Stimulated activated CD8-positive, alpha-beta memory T cell treated with anti-CD3 and anti-CD28 coated beads, Interleukin-4, amount 100 ng/mL, for 1 hour (primary cell): ENCODE measurements at places on chromosomes 6 and 20.

- no peak for DNase-seq
Observed at GRCh38 chr6:75613056-75613501, 11.4 kb downstream of the SENP6 start.

DNA sequence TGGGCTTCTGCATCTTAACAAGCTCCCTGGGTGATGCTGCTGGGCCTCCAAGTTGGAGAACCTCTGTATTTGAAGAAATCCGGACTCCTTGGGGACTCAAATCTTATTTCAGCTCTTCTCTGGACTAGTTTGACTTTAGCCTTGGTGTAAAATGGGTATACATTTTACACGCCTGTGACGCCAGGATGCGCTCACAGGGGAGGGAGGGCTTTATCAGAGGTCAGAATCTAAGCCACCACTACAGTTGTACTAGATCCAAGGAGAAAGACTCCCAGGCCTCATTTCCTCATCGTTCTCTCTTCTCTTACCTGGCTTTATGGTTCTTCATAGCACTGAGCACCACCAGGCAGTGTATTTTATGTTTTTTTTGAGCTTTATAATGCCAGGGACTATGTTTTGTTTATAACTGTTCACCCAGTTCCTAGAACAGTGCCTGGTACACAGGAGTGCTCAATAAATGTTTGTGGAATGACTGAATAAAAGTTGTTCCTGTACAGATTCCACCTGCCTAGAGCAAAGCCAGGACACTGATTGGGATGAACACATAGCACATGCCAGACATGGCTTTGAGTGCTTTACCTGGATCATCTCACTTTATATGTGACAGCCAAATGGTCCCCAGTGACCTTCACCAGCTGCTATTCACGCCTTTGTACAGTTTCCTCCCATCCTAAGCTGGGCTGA lies 5.1 kb upstream of the RBCK1 start:
- no peak for DNase-seq

DNA sequence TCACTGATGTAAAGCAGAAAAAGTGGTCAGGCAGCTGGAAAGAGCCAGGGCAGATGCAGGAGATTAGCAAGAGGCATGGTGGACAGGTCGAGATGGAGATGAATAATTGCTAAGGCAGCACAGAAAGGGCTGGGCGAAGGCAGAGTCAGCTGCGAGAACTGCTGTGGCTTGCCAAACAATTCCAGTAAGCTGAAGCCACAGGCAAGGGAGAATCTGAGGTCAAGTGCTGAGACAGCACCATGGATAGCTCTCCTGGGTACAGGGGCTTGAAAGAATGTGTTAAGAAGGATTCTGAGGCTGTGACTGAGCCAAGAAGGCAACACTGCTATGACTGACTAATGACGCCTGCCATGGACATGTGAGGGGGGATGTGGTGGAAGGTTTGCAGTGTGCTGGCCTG lies 220.8 kb upstream of the FOXA2 start:
- DNase-seq, result no peak

- no peak for DNase-seq
Observed at GRCh38 chr6:28657381-28657768, 131.7 kb downstream of the GPX5 start.

GRCh38 chr6:127464161-127464880 lies 5.1 kb upstream of the KIAA0408 start:
- no peak for DNase-seq

DNA sequence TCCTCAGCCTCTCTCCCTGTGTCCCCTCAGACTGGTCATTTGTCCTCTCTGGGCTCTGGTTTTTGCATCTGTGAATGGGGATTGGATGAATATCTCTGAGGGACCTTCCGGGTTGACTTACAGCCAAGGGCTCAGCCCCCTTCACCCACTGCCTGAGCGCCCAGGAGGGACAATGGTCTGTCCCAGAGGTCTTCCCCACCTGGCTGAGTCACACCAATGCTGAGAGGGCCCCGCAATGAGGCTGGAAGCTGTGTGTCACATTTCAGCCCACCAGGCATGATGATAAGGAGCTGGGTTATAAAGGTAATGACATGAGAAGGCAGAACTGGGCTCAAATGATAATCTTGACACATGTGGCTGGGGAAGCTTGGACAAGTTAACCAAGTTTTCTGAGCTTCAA lies 70.5 kb downstream of the TOX2 start:
- DNase-seq, result no peak

DNA sequence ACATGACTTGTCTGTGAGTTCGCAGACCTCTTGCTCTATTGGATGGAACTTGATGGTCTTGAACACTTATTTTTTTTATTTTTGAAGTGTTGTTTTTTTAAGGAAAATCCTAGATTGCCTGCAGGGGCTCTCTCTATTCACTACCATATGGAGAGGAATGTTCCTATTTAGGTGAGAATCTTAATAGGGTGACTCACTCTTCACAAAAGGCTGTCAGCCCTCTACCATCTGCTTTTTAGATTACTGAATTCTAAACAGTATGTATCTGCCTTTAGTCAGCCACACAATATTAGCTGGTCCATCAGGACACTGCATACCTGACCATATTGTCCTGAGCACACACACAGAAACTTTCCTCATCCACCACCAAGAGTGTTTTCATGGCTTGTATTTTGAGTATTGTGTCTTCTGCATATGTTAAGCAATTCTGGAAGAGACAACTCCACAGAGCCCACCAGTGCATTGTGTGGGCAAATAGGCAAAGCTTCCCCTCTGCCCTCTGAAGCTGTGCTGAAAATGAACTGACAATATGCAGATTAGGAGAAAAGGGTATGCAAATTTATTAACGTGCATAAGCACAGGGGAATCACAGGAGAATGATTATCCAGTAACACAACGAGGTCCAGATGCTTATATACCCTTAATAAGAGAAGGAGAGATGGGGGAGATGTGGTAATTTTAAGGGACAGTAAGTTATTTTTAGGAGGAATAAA lies 6.6 kb upstream of the BTBD9 start:
- DNase-seq, result no peak

DNA sequence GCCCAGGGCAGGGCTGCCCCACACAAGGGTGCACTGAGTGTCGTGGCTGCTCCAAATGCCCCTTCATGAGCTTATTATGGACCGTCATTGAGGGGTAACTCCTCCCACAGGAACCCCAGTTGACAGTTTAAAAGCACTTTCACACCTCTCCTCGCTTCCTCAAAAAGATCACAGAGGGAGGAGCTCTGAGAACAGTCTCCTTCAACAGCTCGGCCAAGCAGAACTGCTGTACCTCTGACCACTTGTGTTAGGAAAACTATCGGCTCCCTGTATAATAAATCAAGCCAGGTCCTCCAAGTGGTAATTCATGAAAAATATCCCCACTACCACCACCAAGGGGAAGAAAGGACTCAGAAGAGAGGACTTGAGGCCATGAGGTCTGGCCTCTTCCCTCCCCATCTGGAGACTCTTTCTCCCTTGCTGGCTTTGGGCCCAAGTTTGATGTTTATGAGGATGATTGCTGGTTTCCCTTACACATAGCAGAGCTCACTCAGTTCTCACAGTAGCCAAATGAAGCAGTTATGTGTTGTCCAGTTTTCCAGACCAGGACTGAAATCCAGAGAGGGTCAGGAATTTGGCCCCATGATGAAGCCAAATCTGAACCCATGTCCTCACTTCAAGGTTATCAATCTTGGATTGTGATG lies 8.7 kb downstream of the SNX21 start:
- no peak for DNase-seq

DNA sequence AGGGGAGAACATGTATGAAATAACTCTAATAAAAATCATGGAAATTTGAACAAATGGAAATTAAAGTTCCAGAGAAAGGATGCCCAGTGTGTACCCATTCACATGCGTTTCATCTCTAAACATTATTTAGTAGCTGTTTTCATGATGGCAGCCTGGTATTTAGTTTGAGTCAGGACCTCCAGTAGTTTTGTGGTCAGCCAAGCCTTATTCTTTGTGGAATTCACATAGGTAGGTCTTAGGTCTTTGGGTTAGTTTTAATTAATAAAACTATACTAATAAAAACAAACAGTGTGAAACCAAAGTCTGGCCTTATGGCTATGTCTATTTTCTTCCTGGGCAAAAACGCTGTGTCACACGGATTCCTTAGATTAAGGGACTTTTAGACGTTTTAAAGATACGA lies 137.8 kb downstream of the FOXC1 start:
- DNase-seq, result no peak

- DNase-seq, result no peak
Observed at GRCh38 chr20:51756653-51757052, 11.5 kb downstream of the ATP9A start.

DNA sequence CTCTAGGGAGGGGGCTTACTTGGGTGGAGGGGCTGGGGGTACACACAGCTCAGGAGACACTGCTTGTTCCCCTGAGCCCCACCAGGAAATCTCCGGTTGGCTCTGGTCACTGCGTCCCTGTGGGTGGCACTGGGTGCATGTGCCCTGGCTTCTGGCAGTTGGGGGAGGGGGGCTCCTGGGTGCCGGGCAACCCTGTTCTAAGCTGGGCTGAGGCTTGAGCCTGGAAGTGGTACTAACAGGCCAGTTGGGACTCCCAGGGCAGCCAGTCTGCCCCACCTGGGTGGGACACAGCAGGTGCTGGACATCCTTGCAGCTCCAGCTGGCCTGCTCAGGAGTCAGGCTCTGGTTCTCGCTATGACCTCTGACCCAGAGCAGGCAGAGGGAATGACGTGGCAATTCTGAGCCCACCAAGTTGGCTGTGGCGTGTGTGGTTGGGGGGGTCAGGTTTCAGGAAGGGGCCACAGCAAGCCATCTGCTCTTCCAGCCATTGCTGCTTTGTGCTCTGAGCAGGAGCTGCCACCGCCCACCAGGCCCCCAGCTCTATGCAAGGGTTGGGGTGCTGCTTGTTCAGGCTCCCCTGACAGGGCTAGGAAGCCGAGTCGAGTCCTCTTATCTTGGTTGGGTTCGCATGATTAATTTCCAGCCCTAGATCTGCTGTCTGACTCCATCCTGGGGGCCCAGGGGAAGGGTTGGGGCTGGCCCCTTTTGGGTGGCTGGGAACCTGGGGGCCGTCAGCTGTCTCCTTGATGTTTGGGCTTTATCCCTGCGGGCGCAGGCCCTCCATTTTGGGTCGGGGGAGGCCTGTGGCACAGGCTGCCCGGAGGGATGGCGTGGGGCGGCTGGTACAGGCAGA lies 590 bp downstream of the C20orf204 start:
- DNase-seq, result no peak

GRCh38 chr20:10971096-10971495 lies 297.3 kb upstream of the JAG1 start:
- DNase-seq, result no peak

- no peak for DNase-seq
Observed at GRCh38 chr6:137728386-137729349, 138.4 kb upstream of the TNFAIP3 start.

- no peak for DNase-seq
Observed at GRCh38 chr6:145895802-145896201, 68.4 kb downstream of the SHPRH start.

GRCh38 chr6:108127826-108128225 lies 38.0 kb upstream of the NR2E1 start:
- no peak for DNase-seq

DNA sequence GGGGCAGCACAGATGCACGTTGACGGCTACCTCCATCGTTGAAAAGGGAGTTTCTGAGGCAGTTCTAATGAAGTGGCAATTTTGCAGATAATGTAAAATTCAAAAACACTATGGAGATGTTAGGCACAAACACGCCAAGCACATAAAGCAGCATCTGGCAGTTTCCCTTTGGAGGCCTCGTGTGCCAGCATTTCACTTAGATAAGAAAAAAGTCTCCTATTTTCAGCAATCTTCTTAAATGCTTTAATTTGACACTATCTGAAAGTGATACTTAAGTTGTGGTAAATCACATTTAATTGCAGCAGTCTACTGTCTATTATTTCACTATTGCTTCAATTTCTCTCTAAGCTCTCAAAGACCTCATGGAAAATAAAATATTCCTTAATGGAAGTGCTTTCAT lies 125.3 kb upstream of the PROKR2 start:
- DNase-seq, result no peak

GRCh38 chr6:128487746-128488145 lies 32.7 kb downstream of the PTPRK start:
- no peak for DNase-seq

GRCh38 chr6:56291302-56291917 lies 44.0 kb upstream of the COL21A1 start:
- DNase-seq, result no peak

DNA sequence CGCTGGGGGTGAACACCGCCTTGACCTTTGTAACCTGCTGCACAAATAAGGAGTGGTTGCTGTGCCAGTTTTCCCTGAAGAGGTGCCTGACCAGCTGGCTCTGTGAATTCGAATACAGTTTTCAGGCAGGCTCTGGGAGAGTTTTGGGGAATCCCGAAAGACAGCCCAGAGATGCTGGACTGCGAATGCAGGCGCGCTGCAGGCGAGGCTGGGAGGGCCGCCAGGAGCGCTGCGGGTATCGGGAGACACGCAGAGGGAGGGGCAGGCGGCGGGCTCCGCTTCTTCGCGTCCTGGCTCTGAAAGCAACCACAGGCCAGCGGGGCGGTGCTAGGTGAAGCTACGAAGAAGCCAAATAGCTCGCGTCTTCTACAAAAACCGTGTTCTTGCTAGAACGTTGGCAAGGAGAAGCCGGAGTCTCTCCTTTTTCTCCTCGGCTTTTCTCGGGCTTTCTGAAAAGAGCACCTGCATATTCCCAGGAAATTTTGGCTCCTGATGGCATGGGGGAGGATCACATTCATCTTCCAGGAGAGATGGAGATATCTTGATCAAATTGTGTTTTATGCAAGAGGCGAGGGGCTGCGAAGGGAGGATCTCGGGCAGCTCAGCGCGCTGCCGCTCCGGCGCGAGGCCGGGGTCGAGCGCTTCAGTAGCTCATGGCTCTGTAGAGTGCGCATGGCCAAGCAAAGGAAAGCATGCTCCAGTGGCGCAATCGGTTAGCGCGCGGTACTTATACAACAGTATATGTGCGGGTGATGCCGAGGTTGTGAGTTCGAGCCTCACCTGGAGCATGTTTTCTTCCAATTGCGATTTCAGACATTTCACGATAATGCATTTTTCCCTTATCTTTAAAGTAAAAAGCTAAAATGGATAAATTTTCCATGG lies 158.1 kb upstream of the ZNF184 start:
- no peak for DNase-seq

DNA sequence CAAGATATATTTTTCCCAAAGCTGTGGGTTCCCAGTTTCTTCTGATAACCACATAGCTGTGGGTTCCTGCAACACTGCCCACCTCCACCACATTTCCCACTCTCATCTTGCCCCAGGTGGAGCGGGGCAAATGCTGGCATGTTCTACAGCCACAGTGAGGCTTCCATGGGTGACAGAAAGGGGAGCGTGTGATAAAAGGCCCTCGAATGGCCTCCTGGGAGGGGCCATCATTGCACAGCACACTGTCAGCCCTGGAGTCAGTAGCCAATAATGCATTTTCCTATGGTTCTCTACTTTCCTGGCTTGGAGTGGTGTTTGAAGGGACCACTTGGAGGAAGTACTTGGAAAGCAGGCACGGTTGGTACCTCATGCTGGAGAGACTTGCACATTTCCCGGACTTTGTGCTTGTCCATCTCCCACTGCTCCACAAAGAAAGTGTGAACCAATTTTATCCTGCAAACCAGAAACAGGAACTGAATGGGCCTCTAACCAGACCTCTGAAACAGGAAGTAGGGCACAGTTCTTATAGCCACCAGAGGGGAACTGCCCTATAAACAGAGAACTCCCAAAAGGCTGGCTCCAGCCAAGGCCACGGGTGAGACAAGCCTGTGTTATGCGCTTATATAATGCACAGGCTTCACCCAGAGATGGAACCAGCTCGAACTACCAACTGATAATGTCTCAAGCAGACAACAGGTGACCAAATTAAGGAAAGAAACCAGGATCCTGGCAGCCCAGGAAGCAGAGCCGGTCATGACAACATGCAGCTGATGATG lies 8.6 kb downstream of the MAP3K5 start:
- no peak for DNase-seq

GRCh38 chr6:42911171-42912021 lies 4.5 kb upstream of the PTCRA start:
- DNase-seq, result no peak
